ENCODE measurements at places on chromosomes 7 and 10.

DNA sequence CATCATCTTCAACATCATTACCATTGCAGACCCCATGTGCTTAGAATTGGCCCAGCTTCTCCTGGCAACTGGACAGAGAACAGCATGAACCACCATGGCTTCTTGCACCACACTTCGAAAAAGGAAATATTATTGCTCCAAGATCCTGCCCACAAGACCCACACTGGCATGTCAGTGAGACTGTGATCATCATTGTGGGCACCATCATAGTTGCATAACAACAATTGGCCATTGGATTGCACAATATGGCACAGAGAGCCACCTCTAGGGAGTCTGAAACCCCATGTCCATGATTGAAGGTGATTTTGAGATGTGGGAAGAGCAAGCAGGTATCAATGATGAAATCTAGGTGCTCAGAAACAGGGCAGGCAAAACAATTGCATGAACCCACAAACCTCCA is 918.9 kb downstream of the GRID1 start:
- DNase-seq: no peak

GRCh38 chr10:2278363-2278762 is 541.0 kb upstream of the ADARB2 start:
- DNase-seq: no peak

- no peak for DNase-seq
These were observed 241.3 kb downstream of the ANK3 start for GRCh38 chr10:60148266-60148840.

DNA sequence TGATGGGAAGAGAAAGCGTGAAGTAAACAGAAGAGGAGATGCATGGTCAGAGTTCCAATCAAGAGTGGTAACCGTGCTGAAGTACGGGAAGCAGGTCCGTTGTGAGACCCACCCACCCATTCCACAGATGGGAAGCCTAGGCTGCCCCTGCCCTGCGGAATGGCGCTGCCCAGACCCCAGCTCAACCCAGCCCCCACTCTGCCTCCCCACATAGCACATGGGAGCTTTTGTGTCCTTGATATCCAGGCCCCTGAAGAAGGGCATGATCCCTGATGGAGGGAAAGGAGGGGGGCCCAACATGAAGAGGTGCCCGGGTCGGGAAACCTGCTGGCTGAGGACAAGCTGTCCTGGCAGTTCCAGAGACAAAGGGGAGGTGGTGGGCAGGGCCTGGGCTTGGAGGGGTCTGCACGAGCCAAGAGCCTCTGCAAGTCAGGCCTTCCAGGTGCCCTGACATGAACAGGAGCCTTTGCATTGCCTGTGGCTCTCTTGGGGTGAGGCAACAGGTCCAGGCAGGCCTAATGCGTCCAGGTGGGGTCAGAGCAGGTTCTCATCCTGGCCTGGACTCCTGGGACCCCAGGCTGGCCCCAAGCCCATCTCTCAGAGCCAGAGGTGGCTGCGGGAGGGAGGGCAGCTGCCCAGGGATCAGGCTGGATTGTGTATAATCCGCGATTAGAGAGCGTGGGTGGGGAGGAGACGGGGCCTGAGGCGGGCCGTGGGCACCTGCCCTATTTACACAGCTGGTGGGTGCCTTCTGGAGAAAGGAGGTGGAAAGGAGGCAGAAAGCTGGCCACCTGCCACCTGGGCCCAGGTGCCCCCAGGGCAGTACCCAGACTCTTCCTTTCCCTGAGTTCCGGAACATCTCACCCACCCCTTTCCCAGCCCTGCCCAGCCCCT is 23.5 kb downstream of the YKT6 start:
- no peak for DNase-seq

DNA sequence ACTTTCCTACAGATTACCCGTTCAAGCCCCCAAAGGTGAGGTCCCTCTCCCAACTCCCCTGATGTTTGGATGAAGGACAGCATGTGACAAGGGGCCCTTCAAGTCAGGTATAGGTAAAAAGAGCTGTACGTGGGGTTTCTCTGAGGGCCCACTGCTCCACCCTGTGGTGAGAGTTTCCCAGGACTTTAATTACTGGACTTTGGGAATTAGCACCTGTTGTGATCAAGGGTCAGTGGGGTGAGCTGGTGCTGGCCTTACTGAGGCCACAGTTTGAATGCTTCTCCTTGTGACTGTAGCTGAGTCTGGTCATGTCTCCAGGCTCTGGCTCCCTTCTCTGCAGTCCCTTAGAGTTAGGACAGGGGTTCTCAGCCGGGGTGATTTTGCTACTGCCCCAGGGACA is 16.8 kb downstream of the UBE2D4 start:
- DNase-seq: no peak

DNA sequence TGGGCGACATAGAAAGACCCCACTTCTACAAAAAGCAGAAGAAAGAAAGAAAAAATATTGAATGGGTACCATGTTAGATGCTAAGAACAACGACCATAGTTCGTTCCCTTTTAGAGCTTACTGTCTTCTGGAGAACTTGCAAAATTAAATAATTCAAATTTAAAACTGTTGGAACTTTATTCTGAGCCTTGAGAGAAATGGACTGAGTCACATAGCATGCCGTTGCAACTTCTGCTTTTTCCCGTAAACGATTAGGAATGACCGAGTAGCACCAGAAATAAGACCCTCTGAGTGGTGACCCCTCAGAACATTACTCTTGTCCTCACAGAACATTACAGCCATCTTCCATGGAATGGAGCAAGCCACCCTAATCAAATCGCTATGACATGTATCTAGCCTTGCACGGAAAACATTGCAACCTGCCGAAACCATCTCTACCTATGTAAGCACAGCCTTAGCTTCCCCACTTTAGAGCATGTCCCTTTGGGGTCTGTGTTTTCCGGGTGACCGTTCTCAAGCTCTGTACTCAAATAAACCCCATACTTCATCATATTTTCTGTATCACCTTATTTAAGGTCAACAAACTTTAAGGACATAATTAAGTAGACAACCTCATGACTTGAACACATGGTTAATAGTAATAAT is 179.1 kb downstream of the PRKCQ start:
- DNase-seq: no peak

DNA sequence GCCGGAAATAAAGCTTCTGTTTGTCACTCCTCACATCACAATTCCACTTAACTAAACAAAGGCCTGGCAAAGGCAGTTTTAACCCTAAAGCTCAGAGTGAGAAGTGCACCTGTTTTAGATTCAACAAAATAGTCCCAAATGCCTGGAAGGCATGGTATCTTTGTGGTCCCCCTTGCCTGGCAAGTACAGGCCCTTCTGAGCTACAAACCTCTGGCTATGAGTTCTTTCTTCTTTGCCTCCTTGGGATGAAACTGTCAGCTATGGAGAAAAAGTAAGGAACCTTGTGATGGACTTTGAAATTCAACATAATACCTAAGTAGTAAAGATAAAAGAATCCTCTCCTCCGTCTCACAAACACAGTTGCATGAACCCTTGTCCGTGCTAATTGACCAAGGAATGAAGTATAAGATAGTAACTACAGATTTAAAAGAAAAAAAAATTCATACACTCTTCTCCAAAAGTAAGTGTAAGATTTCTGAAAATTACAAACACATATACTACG is 244.5 kb upstream of the ETV1 start:
- DNase-seq: no peak

- no peak for DNase-seq
These were observed 4.4 kb downstream of the MSRB2 start for GRCh38 chr10:23099816-23100215.

DNA sequence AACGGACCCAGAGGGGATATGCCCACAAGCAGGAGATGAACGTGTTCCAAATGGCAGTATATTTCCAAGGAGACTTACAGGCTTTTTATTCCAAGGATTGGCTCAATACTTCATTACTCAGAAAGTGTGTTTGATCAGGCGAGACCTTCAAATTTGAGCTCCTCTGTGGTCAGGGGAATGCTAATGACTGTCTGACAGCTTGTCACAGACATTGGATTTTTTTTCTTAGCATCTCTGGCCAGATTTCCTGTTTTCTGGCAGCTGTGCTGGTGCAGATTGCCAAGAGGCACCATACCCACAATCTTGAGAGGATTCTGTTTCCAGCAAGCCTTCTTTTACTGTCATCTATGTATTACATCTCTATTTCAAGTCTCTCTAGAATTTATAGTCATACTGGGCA is 93.8 kb downstream of the C1GALT1 start:
- DNase-seq: no peak

- no peak for DNase-seq
These were observed 1097.9 kb downstream of the REEP3 start for GRCh38 chr10:64619102-64619501.

- no peak for DNase-seq
These were observed 95.4 kb upstream of the WDR11 start for GRCh38 chr10:120755771-120756170.

GRCh38 chr10:61903928-61904344 is 2.4 kb downstream of the ARID5B start:
- no peak for DNase-seq

GRCh38 chr10:131017566-131018285 is 293.8 kb downstream of the TCERG1L start:
- no peak for DNase-seq

DNA sequence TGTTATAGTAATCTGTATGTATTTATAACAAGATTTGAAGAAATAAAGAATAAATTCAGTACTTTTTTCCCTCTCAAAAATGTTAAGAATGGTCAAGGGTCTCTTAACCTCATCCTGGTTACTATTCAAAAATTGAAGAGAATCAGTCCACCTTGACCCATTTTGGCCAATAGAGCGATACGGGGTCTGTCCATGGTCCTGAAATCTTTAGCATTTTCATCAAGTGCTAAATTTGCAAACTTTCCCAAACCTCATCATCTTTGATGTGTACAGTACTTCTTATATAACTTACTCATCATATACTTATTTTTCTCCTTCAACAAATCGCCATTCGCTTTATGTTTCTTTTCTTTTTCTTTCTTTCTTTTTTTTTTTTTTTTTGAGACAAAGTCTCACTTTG is 23.6 kb downstream of the TMEM178B start:
- DNase-seq: no peak

DNA sequence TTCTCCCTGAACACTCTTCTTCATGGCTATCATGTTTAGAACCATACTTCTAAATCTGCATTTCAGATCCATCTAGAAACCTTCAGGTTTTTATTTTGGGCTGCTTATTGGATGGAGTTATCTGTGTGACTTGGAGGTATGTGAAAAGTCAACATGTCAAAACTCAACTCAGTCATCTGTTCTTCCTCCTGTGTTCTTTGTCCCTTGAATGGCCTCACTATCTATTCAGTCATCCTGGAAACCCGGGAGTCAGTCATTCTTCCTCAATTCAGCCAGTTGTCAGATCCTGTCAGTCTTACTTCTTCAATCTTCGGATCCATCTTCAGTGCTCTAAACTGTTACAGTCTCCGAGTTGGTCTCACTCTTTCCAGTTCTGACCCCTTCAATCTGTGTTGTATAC is 52.2 kb downstream of the VKORC1L1 start:
- DNase-seq: no peak

DNA sequence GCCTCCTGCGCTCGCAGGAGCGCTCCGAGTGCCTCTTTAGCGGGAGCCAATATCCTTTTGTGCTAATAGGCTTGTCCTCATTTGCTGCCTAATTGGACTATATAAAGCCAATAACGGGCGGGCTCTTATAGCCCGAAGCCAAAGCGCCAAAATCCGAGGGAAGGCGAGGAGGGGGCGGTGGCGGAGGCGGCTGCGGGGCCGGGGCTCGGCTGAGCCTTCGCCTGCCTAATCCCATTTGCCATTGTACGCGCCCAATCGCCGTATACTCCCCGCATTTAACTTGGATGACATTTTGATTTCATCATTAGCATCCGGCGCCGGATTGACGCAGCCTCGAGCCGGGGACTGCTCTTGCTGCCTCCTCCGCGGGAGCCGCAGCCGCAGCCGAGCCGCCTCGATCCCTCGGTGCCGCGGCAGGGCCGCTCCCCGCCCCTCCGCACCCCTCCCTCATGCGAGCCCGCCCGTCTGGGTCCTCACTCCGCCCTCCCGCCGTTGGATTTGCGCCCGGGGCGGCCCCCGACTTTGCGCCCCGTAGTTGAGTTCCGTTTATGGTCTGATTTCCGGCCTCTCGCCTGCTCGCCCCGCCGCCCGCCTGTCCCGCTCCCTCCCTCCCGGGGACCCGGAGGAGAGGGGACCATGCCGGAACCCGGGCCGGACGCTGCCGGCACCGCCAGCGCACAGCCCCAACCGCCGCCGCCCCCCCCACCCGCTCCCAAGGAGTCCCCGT is at the start of gene HMX3:
TSS of gene HMX3 (plus strand) at position 556 of the 727 bp plus-strand sequence. CDS start at position 637, 81 bp downstream.
- no peak for DNase-seq

DNA sequence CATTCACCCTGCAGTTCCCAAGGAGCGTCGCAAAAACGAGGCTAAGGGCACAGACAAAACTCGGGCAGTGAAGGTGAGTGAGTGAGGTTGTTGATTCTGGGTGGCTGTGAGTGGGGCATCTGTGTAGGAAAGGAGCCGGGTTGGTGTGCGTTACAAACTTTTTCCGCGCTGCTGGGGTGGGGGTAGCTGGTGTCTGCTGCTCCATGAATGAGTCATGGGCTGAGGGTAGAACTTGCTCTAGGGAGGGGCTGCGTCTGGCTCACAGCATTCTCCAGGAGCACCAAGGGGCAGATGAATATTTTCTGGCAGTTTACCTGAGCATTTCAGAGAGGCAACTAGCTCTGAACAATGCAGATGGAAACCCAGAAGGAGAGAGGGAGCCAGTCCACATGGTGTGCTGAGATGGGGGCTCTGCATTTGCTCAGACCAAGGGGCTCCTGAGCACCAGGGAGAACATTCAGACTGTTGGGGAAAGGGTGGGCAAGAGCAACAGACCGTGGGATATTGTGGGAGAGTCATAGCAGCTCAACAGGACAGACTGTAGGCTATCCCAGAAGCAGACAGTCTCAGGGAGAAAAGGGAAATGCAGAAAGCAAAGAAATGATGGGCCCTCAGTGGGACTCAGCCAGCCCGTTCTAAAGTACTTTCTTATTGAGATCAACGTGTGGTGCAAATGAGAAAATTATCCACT is 18.8 kb downstream of the NOBOX start:
- DNase-seq: peak; percentile 31

GRCh38 chr10:132910186-132910880 is 32.0 kb downstream of the CFAP46 start:
- no peak for DNase-seq

GRCh38 chr7:145212050-145212449 is 376.2 kb upstream of the TPK1 start:
- no peak for DNase-seq

- DNase-seq: no peak
These were observed 9.4 kb downstream of the ABCC2 start for GRCh38 chr10:99791831-99792230.

DNA sequence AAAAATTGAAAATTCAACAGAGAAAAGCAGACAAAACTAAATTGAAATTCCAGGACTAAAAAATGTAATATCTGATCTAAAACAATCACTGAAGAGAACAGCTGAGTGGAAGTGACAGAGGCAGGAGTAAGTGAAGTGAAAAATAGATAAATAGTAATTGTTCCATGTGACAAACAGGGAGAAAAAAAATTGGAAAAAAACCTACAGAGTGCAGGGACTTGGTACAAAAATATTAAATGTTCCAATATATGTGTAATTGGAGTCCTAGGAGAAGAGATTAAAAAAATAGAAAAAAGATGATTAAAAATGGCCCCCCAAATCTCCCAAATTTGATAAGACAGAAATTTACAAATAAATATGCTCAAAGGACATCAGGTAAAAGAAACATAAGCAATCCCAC is 63.4 kb upstream of the NAMPT start:
- no peak for DNase-seq

GRCh38 chr10:117609095-117609795 is 66.7 kb downstream of the EMX2 start:
- no peak for DNase-seq
